ENCODE measurements at places on chromosomes 16 and 17.
A peak's percentile ranks its signal among the peaks of the same experiment; 100 is the strongest.

GRCh38 chr16:47504599-47504998 lies 43.5 kb downstream of the PHKB start:
- no peak for DNase-seq

GRCh38 chr17:51120357-51120738 lies 320 bp downstream of the SPAG9 start:
- no peak for DNase-seq

GRCh38 chr16:50862818-50863643 lies 121.1 kb downstream of the CYLD start:
- DNase-seq, result no peak

DNA sequence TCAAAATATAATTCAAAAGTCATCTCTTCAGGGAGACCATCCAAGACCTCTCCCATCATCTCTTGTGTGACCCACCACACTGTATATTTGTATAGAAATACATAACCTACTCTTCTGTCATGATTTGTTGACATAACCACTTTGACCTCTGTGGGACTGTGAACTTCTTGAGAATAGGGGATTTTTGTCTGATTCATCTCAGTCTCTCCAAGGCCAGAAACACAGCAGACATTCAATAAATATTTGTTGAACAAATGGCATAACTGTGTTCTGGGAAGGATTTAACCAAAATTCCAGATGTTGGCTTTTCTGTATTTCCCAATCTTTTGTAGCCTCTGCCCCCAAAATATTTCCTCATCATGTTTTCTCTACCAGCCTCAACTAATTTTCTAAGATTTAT lies 169.7 kb downstream of the CDH11 start:
- peak; percentile 38 for DNase-seq

DNA sequence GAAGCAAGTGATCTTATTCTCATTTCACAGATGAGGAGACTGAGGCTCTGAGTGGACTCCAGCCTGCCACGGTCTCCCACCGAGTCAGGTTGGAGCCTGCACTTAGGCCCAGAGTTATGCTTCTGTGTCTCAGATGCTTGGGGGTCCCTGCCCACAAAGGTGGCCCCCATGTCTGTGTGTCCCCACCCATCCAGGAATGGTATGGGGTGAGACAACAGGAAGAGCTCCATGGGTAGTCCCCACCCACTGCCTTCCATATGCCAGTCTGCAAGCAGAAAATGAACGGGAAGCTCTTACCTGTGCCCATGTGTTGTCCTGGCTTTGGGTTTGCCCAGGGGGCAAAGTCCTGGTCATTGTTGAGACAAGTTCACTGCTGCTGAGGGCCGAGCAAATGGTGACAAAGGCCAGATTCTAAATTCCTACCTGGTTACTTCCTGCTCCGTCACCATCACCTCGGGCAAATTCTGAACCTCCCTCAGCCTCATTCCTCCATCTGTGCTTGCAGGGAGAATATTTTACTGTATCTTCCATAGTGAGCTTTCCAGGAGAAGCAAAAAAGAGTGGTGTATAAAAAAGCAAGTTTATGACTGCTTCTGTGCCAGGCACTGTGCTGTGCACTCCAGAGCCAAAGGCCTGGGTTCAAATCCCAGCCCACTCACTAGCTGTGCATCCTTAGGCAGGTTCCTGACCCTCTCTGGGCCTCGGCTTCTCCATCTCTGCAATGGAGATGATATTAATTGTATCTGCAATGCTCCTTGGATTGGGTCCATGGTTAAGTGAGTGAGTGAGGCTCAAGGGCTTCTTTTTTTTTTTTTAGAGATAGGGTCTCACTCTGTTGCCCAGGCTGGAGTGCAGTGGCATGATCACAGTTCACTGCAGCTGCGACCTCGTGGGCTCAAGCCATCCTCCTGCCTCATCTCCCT lies 9.3 kb downstream of the IL4R start:
- no peak for DNase-seq

DNA sequence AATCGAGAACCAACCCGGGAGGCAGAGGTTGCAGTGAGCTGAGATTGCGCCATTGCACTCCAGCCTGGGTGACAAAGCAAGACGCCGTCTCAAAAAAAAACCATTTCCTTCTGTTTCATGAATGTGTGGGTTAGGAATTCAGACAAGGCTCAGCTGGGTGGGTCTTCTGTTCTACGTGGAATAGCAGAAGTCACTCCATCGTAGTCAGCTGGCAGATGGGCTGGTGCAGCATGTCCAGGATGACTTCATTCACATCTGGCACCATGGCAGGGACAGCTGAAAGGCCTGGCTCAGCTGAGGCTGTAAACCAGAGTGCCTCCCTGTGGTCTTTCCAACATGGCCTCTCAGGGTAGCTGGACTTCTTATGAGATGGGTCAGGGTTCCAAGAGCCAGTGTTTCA lies 89.0 kb downstream of the C17orf67 start:
- no peak for DNase-seq

GRCh38 chr17:82030470-82031302 lies 792 bp upstream of the RAC3 start:
- peak; percentile 88 for DNase-seq

GRCh38 chr16:8373676-8374431 lies 216.5 kb downstream of the TMEM114 start:
- no peak for DNase-seq

- peak; percentile 94 for DNase-seq
These were observed 137.2 kb downstream of the SNX29 start for GRCh38 chr16:12113523-12114345.

GRCh38 chr17:65556014-65556909 lies 5.2 kb downstream of the AXIN2 start:
- peak; percentile 62 for DNase-seq

DNA sequence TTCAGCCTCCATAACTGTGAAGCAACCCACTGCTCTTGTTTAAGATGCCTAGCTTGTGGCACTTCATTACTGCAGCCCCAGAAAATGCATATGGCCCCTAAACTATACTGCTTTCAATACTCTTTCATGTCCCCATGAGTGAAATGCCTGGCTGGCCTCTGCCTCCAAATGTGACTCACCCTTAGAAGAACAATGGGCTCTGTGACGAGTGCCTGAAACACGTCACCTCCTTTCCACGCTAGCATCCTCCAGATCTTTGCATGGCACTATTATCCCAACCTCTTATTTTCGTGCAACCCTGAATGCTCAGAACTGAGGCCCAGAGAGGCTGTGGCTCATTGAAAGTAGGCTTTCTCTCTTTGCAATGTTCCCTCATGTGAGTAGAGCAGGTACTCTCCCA lies 233.1 kb downstream of the CBLN1 start:
- DNase-seq, result peak; percentile 16

DNA sequence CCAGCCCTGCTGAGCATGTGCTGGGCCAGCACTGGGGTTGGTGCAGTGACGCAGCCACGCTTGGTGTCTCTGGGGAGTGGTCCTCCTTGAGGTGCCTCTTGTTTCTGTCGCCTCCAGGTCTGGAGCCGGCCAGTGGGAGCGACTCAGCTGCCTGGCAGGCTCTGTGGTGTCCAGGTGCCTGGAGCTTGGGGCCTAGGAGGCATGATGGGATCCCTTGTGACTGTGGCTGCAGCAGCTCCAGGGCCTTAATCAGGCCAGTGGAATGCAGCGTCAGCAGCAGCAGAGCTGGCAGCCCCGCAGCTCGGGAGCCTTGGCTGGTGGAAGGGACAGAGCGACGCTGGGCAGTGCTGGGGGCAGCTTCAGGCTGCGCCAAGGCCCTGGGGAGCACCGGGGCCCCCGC lies 74.7 kb upstream of the CIBAR2 start:
- peak; percentile 89 for DNase-seq

GRCh38 chr17:78255953-78256706 lies 24.7 kb downstream of the TMEM235 start:
- no peak for DNase-seq

DNA sequence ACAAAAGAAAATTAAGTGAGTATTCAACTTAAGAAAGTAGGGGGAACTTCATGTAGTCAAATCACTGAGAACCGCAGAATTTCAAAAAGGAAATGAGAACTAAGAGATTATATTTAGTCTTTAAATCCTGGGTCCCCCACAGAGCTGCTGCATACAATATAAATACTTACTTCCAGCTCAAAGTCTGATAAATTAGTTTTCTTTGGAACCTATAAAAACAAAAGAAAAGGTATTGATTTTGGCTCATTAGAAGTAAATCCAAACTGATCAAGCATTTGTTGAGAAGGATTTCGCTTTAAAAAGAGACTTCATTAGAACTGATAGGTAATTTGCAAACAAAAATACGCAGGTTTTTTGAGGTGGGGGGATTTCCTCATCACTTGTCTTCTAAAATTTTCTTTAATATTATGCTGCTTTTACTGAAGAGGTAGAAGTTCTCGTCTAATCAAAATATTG lies 21.9 kb downstream of the PARN start:
- DNase-seq, result no peak

GRCh38 chr17:8016632-8017424 lies 14.4 kb downstream of the GUCY2D start:
- DNase-seq, result no peak

DNA sequence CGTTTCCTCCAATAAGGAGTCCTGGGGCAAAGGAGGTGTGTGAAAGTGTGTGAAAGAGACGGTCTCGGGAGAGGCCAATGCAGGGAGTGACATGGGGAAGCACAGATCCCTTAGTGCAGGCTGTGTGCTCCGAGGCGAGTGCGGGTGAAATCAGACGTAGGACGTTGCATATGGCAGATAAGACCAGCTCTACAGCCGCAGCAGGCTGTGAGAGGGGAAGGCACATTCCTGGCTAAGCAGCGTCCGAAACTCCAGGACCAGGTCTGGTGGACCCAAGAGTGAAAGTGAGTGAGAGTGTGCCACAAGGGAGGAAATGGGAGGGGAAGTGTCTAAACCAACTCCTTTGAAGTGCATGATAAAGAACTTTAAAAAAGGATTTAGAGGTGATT lies 11.3 kb downstream of the POLR3K start:
- DNase-seq, result no peak

GRCh38 chr17:39871801-39872200 lies 3.8 kb downstream of the ZPBP2 start:
- no peak for DNase-seq

GRCh38 chr16:9874219-9874618 lies 308.0 kb downstream of the GRIN2A start:
- no peak for DNase-seq

GRCh38 chr17:76585649-76586593 lies at the start of gene ST6GALNAC2:
Gene ST6GALNAC2, minus strand, starts transcription at chr17:76585860. Its CDS starts 52 bp downstream, at chr17:76585808.
- DNase-seq, result peak; percentile 54

- DNase-seq, result peak; percentile 96
These were observed at the start of the genes GGA3 and MRPS7 for GRCh38 chr17:75261336-75262111. Gene GGA3, minus strand, starts transcription at chr17:75261606. Its CDS starts 19 bp downstream, at chr17:75261587. Gene MRPS7, plus strand, starts transcription at chr17:75261879. Its CDS starts 22 bp downstream, at chr17:75261901.

DNA sequence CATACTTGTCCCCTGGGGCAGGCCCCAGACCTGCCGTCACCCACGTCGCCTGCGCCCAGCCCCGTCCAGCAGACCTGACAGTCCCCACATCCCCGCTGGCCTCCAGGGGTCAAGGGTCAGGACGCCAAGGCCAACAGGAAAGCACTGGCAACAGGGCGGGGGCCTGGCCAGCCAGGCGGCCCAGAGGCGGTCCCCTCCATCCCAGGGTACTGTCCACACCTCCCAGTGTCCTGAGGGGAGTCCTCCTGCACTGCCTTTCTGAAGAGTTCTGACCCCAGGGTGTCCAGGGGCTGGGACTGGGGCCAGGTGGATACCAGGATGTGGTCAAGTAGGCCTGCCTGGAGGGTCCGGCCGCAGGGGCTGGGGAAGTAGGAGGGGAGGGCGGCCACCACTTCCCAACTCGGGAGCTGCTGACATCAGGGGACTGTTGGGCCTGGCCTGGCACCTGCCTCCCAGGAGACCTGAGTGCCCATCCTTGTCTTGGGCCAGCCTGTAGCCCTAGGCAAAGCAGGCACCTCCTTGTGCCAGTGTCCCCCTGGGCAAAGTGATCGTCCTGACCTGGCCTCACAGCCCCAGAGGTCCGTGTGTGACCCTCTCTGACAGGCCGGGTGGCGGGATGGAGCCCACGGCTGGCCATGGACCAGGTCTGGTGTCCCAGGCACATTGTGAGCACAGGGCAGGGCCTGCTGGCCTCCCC lies 6.7 kb upstream of the AXIN1 start:
- DNase-seq, result no peak

Data from AG08395 (cell line).